EH (cell line): ENCODE measurements at places on chromosomes 2 and 18.
A peak's percentile ranks its signal among the peaks of the same experiment; 100 is the strongest.

DNA sequence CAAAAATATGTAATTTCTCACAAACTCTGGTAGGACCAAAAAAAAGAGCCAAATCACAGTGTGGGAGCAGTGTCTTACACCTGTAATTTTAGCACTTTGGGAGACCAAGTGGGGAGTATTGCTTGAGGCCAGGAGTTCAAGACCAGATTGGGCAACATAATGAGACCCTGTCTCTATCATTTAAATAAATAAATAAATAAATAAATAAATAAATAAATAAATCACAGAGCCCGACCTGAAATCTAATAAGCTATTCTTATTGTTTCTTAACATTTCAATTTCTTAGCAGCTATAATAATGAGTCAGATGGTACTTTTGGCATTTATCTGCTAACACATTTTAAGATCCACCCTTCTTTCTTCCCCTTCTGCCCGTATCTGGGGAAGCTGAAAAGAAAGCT, 1229.6 kb downstream of the SUCLG1 start:
- no peak for DNase-seq

DNA sequence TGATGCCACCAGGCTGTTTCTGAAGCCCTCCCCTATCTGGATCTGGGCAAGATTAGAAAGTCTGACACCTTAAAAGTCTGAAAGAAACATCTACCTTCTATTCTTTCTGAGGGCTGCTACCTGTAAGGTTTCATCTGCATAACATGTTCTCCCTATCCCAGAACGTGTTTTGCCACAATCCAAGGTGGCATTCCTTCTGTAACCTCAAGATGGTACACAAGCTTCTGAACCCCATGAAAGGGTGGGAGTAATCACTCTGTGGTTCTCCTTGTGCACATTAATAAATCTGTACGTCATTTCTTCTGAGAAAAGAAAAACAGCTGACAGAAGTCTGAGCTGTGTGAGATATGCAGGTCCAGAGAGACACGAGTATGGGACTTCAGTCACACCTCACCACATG, 41.8 kb upstream of the MSH6 start:
- no peak for DNase-seq

- DNase-seq, result no peak
Measured at GRCh38 chr2:168178520-168179324, 68.7 kb downstream of the STK39 start.

GRCh38 chr2:43763091-43763490, 10.7 kb upstream of the DYNC2LI1 start:
- DNase-seq, result no peak

- DNase-seq, result no peak
Measured at GRCh38 chr2:37784759-37785149, 113.3 kb upstream of the CDC42EP3 start.

- peak; percentile 77 for DNase-seq
Measured at GRCh38 chr2:55743583-55743982, 49.9 kb upstream of the PNPT1 start.

DNA sequence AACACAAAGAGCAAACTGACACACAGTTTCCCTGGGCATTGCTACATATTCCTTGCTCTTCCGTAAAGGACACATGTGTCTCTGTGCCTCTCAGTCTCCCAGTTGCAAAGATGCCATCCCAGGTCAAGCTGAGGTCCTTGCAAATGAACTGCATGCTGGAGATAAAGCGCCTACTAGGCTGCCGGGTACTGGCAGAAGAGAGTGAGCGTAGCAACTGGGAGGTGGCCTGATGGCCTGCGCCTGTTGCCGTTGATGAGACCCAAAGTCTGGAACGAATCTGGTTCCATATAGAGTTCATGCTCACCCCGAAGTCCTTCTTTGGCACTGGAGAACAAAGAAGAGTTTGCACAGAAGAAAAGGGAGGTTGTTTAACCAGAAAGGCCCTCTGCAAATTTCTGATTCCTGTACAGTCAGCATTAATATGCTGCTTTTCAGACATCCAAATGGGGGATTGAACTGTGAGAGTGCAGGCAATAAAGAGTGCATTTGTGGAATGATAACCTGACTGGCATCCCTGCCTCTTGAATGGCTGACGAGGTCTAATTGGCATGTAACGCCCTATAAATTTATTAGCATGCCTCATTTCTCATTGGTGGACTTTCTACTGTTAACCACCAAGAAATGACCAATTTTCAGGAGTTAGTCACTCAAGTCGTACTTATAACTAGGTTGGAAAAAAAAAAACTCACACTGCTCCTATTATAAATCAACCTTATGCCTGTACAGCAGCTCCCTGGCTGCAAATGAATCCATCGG, 78.7 kb downstream of the GBX2 start:
- peak; percentile 81 for DNase-seq

DNA sequence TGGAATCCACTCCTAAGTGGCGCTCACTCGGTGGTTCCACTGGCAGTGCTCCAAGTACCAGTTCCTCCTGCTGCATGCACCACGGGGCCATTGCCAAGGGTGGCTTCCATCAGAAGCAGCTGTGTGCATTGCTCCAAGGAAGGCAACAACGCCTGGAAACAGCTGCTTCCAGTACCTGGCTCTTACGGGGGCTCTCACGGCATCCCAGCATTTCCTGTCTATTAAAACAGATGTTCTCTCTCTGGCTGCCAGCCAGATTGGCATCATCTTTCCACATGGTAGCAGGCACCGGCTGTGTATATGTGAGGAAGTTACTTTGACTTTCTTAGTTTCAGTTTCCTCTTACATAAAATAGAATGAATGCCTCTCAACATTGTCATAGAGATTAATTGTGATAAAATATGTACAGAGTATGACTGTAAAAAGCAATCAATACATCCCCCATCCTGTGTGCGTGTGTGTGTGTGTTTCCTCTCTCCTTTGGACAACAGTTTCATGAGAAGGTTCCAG, 84.9 kb downstream of the CMPK2 start:
- peak; percentile 71 for DNase-seq

GRCh38 chr2:217710211-217710765, 292.5 kb downstream of the TNS1 start:
- peak; percentile 98 for DNase-seq

- no peak for DNase-seq
Measured at GRCh38 chr2:10537522-10538199, 89.5 kb upstream of the ODC1 start.

DNA sequence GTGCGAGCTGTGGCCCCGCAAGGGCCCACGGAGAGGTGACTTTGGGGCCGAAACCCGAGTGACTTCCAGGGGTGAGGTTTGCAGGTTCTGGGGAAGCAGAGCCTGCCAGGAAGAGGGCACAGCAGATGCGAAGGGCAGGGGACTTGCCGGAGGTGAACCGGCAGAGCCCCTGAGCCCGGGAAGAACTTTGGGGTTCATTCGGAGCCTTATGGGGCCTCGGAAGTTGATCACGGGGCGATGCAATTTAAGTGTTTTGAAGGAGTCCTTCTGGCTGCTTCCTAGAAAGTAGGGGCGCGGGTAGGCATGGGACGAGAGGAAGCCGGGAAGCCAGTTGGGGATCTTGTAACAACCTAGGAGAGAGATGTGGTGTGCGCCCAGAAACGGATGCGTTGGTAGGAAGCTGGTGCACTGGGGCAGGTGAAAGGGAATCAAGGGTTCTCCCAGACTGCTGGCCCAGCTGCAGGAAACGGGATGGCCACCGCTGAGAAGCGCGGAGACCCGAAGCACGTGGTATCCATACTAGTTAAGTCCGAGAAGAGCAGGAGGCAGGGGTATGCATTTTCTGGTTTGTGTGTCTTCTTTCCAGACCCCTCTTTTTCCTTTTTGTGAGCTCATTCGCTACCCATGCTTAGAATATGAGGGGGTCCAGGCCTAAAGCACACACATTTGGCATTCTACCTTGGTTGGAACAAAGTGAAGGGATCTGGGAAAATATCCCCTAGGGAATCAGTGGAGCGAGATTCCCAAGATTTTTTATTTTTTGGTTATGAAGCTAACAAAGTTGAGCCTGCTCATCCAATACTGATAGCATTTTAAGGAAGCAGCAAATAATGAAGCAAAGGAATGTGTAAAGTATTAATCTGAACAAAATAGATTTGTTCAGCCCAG, 758 bp downstream of the SCLY start:
- DNase-seq, result peak; percentile 50

- peak; percentile 71 for DNase-seq
Measured at GRCh38 chr2:62178741-62179271, 17.1 kb upstream of the B3GNT2 start.

GRCh38 chr18:12968619-12969018, 20.8 kb downstream of the SEH1L start:
- no peak for DNase-seq
